ENCODE measurements at places on chromosomes 3 and 15. TPM values are rescaled to one million over a fixed set of nuclear protein-coding genes. Genes with fewer than 3 reads are reported as not detected.

Gene HACD3
- 101 TPM for total RNA-seq

Gene C15orf62
- 0.27 TPM for total RNA-seq

Gene SEMA6D
- total RNA-seq, result 0.35 TPM

Gene DNAH12
- total RNA-seq, result not detected

Gene DCLK3
- total RNA-seq, result not detected

Gene GPR171
- total RNA-seq, result not detected

Gene CGNL1
- total RNA-seq, result 2.3 TPM

Gene TUSC7
- not detected for total RNA-seq

Gene STRIT1
- not detected for total RNA-seq

Gene PROK2
- not detected for total RNA-seq

Gene CPLX3
- total RNA-seq, result 0.26 TPM

All from HT1080 (cell line).